ENCODE measurements at places on chromosomes 4 and X.

GRCh38 chrX:360496-361150 lies 26.1 kb downstream of the PPP2R3B start:
- no peak for DNase-seq

DNA sequence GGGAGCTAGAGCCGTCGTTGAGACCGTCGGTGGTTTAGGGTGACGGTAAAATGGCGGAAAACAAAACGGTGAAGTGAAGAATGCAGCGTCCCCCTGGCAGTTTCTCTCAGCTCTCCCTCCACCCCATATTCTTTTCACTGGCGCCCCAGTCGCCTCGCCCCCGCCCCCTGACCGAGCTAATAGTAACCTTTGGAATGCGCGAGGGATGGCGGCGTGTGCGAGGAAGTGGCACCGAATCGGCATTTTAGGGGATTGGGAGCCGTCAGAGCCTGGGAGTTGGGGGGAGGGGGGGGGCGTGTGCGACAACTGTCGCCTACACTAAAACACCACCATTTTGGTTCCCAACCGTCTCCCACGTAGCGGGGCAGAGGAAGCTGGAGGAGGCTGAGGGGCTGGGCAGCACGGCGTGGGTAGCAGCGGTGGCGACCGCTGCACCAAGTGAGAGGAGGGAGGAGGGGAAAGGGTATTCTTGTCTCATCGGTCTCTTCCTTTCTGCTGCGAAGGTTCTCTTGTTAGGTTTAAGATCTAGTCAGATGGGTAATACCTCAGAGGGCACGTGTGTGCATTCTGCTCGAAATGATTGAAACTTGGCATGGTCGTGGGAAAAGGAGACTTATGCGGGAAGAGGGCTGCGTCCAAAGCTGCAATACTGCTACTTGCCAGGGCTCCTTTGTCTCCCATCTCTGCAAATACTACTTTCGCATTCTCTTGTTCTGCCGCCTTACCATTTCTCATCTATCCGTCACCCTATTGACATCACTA lies 840 bp downstream of the ZNF711 start:
- peak; percentile 16 for DNase-seq

GRCh38 chr4:149499726-149500125 lies 315.9 kb downstream of the IQCM start:
- no peak for DNase-seq

DNA sequence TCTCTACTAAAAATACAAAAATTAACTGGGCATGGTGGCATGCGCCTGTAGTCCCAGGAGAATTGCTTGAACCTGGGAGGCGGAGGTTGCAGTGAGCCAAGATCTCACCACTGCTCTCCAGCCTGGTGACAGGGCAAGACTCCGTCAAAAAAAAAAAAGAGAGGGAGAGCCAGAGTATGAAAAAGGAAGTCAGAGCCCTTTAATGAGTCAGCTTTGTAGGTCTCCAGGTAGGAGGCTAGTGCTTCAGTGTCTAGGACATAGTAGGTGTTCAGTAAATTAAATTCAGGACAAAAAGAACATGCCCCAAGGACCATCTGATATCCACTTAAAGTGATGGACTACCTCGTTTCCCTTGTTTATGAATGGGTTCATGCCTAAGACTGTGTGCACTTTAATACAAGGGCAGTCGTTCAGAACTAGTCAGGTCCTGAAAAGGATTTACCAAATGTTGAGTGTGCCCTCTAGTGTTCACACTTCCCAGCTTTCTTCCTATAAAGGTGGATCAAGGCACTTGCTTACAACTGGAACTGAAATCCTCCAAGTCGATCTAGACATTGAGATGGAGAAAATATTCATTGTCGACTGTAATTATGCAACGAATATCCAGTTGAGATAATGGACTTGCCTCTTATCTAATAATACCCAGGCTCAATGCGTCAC lies 29.0 kb downstream of the F9 start:
- DNase-seq = peak; percentile 58

DNA sequence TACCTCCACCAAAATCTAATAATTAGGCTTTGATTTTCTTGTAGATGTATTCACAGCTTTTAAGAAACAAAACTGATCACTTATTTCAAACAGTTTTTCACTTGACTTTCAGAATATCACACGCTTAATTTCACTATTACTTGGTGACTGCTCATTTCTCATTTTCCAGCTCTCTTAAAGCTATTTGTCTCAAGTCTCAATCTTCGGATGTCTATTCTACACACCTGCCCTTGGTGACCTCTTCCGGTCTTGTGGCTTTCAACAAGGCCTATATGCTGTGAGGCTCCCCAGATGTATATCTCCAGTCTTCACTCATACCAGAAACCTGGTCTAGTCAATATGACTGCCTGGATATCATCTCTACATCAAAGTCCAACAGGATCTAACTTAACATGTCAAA lies 34.9 kb upstream of the ANXA10 start:
- no peak for DNase-seq

- no peak for DNase-seq
Measured at GRCh38 chr4:52106660-52107059, 55.6 kb downstream of the SPATA18 start.

DNA sequence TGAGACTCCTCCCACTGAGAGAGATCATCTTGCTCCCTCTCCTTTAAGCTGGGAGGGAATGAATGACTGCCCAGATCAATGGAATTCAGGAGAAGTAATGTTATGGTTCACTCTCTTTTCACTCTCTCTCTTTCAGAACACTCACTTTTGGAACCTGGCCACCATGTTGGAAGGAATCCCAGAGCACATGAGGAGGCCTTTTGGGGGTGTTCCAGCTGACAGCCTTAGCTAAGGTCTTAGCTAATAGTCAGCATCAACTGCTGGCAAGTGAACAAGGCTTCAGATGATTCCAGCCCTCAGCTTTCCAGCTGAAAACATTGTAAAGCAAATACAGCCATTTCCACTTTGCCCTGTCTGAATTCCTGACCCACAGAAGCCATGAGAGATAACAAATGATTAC lies 124.0 kb upstream of the CLNK start:
- DNase-seq = no peak

GRCh38 chr4:95504501-95504900 lies 44.3 kb downstream of the UNC5C start:
- no peak for DNase-seq

- no peak for DNase-seq
Measured at GRCh38 chrX:63918611-63919010, 133.6 kb upstream of the ARHGEF9 start.

DNA sequence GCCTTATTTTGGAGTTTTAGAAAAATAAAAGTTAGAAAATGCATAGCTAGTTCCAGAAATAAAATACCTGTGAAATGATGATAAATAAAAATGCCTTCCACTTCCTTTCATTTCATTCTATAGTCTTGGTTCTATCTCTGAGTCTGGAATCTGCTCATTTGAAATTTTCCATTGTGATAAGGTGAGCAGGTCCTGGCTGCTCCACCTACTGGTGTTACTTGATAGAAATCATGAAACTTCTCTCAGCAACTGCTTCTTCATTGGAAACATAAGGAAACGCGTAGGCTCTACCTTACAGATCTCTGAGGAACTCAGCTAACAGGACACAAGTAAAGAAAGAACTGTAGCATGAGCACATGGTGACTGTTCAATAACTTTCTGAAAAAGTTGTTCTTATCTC lies 141.8 kb downstream of the DCHS2 start:
- no peak for DNase-seq

GRCh38 chr4:6953751-6954380 lies 44.2 kb downstream of the TBC1D14 start:
- peak; percentile 64 for DNase-seq

GRCh38 chr4:81445196-81445595 lies 26.5 kb downstream of the RASGEF1B start:
- no peak for DNase-seq

GRCh38 chr4:17188547-17189400 lies 290.3 kb upstream of the LDB2 start:
- DNase-seq = no peak

GRCh38 chr4:133865612-133866327 lies 335.8 kb downstream of the PABPC4L start:
- DNase-seq = no peak

GRCh38 chr4:71713611-71714203 lies 70.2 kb downstream of the GC start:
- no peak for DNase-seq

DNA sequence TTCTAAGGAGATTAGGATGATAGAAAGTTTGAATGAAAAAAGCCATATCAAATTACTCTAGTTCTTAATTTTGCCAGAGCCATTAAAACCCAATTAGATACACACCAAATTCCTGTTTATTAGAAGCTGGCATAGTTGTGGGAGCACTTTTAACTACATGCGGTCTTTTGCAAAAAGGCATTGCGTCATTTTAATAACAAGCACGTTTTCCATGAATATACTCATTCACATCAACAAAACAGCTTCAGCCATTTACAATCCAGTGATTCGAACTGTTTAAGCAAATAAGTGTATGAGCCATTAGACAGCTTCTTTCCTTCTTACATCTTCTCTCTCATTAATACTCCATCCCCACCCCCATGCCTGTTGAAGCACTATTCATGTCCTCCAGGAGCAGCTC lies 109.5 kb upstream of the EOLA2 start:
- DNase-seq = no peak

DNA sequence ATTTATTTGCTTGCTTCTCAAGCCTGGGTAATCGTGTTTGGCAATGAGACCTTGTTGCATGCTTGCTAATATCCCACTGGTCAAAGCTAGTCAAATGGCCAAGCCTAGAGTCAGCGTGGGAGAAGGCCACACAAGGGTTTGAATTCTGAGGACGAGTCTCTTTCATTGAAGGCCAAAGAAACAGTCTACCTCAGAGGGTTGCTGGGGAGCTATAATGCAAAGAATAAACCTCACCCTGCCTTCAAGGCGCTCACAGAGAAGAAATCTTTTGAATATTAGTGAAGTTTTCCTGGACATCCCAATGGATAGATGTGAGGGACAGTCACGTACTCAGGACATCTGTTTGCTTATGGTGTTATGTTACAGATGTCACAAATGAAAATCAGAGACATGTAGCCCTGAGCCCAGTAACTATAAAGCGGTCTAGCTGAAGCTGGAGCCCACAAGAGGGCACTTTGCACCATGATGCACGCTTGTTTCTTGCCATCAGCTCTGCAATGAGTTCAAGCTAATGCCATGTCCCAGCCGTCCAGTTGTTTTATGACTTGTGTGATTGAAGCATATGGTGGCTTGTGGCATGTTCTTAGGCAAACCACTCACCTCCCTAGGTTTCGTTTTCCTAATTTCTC lies 1.1 kb upstream of the TLR3 start:
- DNase-seq = peak; percentile 88

DNA sequence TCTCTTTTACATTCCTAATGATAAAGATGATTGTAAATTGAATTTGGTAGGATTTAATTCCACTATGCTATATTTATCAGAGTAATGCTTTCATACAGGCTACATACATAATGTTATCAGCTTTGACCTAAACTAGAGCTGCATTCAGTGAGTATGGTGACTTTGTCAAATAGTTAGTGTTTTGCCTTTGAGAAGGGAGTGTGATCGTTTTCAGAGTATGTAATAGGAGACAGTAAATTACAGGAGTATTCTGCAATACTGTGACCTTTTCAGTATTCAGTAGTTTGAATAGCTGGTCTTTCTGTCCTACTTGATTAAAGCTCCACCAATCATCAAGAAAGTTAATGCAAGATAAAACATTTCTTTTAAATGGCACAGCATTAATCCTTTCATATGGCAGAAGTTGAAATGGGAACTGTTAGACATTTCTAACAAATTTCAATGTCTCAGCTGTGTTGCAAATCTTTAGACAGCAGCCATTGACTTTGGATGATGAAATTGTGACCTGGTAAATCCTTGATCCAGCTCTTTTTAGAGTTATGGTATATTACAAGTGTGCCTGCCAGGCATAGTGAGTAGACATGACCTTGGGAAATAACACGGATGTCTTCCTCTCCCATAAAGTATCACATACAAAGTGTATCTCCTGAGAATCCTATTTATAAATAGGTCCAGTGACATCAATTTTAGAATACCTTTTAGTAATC lies 455.3 kb downstream of the KCTD8 start:
- no peak for DNase-seq

- no peak for DNase-seq
Measured at GRCh38 chr4:94944726-94945125, 187.0 kb downstream of the BMPR1B start.

DNA sequence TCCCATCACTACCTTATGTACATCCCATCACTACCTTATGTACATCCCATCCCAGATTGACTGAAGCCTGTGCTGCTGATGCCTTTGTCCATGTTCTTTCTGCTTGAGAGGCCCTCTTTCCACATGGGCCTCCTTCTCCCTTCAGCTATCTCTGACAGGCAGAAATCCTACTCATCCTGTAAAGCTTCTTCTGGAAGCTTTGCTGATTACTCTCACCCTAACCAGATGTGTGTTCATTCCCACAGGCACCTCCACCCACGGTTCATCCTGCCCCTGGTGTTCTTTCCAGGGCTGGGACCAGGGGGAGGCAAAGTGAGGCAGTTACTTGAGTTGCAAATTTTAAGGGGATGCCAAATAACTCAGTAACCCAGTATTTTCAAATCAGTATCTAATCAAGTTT lies 22.5 kb upstream of the FBXW7 start:
- DNase-seq = no peak

GRCh38 chr4:1201851-1202525 lies 29.6 kb upstream of the SPON2 start:
- peak; percentile 77 for DNase-seq

DNA sequence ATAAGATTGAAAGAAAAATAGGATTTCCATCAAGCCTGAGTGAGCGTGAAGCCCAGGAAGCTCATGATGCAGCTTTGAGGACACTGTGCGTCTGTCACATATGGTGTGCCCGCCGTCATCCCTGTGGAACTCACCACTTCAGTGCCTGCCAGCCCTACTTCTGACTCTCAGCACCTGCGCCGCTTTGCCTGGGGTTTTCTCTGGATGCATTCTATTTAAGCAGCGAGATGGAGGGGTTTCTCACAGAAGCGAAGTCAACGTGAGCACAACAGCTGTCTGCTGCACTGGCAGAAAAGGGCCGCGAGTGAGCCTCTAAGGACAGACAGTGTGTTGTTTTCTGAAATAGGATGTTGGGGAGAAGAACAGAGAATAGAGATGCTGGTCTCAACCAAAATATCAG lies 6.2 kb upstream of the TMEM128 start:
- DNase-seq = no peak

- no peak for DNase-seq
Measured at GRCh38 chr4:148287111-148287510, 155.1 kb downstream of the NR3C2 start.

GRCh38 chr4:108060164-108060563 lies 70.5 kb downstream of the HADH start:
- DNase-seq = peak; percentile 35

GRCh38 chr4:153332936-153333335 lies 11.6 kb upstream of the MND1 start:
- no peak for DNase-seq

- DNase-seq = no peak
Measured at GRCh38 chr4:144347121-144347520, 206.6 kb upstream of the GYPA start.

- DNase-seq = no peak
Measured at GRCh38 chr4:94650134-94650495, 107.6 kb upstream of the BMPR1B start.

GRCh38 chr4:53040851-53041250 lies 178.7 kb downstream of the RASL11B start:
- DNase-seq = no peak

- DNase-seq = no peak
Measured at GRCh38 chr4:64538219-64538618, 129.0 kb upstream of the TECRL start.

GRCh38 chr4:57363346-57363745 lies 253.2 kb upstream of the IGFBP7 start:
- DNase-seq = no peak

Data from body of pancreas (tissue), 4 donors.